Activated CD4-positive, alpha-beta T cell treated with anti-CD3 and anti-CD28 coated beads, Interleukin-10, Interleukin-2, amounts not matched to agents 100 ng/mL and 50 ng/mL, durations not matched to agents 16 hours and 8 hours (primary cell): ENCODE measurements at places on chromosomes 13 and 19.
A peak's percentile ranks its signal among the peaks of the same experiment; 100 is the strongest.

GRCh38 chr13:39712626-39713025 is 57.2 kb downstream of the COG6 start:
- no peak for DNase-seq

DNA sequence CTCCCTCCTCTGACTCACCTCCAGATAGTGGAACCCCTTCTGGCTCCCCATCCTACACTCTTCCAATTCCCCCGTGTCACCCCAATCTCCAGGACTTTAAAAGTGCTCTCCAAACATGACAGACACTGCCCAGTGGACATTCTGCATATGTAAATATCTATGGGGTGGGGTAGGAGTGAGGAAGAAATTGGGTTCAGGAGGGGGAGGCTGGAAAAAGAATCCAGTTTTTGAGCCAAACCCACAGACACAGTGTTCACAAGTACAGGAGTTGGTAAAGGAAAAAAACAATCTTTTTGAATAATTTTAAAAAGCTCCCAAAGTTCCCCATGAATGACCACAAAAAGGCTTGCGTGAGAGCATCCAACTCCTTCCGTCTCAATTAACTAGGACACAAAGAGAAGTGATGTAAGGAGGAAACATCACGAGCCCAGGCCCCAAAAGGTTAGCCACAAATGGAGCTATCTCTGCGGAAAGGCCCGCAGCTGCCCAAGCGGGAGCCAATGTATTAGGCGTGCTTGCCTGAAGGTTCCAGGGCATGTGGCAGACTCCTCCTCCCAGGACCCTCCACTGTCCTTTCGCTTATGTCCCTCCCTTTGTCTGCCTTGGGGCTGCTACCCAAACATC is 18.0 kb downstream of the ZC3H4 start:
- DNase-seq, result peak; percentile 49

DNA sequence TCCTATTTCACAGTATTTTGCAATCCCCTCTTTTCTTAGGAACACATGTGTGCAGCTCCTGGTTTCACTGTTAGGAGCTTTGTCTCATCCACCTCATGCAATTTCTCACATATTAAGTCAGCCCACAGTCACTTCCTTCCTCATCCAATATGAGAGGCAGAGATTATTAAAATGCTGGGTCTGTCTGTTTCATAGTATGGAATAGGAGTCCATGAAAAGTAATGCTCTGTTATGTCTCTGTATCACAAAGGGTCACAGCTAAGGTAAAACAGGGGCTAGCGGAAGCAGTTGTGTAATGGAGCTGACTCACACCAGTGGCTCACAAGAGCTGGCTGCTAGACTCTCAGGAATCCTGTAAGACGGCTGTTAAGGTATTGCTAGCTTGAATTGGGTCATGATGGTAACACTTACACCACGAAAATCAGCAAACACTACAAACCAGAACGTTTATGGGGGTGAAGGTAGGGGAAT is 216.5 kb downstream of the EFNB2 start:
- no peak for DNase-seq

DNA sequence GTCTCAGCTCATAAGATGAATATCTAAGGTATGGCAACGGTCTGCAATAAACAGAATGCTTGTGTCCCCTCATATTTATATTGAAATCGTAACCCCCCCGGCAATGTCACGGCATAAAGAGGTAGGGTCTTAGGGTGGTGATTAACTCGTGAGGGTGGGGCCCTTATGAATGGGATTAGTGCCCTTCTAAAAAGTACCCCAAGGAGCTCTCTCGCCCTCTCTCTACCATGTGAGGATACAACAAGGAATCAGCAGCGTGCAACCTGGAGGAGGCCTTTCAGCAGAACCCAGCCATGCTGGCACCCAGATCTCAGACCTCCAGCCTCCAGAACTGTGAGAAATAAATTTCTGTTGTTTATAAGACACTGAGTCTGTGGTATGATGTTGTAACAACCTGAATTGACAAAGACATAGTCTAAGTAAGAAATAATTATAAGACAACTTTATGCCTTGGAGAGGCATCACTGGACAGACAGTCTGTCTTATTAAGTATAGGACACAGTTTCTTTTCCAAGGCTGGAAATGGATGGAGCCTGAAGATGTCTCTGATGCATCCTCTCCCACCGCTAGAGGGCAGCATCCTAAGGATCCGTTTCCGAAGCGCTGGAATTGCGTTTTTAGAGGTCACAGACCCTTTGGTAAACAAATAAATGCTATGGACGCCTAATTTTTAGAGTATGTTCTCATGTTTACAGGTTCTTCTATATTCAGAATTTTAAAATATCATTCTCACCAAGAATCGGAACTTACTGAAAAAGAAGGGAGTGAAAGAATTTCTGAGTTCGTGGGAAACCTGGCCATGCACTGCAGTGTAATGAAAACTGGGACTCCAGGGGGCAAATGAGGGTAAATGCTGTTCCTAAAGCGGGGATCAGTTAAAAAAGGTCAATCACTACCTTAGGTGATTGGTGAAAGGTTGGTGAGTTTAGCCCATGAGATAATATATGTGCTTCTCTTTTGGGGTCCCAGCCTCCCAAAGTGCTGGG is 13.3 kb upstream of the LEUTX start:
- DNase-seq, result peak; percentile 36

DNA sequence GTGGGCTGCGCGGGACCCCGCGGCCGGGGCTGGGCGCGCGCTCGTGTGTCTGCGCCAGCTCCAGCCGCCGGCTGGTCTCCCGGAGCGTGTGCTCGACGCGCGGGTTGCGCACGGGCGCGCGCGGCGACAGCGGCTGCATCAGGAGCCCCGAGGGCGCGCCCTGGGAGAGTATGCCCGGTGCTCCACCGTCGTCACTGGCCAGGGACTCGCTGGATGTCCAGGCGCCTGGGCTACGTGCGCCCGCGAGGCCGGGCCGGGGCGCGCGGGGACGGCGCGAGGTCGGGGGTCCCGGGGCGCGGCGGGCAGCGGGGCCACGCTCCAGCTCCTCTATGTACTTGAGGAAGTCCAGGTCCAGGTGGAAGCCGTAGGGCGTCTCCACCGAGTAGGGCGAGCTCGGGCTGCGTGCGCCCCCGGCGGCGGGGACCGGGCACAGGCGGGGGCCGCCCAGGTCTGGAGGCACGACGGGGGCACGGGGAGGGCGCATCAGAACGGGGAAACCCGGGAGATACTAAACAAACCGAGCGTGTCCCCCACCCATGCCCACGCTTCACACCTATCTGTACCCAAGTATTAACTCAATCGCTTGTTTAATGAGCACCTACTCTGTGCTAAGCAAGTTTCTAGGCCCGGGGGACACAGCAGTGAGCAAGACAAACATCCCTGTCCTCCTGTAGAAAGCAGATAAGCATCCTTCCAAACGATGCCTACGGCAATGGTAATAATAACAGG is 7.6 kb downstream of the KANK3 start:
- DNase-seq, result peak; percentile 37
